ENCODE measurements at places on chromosomes 3 and 15.

DNA sequence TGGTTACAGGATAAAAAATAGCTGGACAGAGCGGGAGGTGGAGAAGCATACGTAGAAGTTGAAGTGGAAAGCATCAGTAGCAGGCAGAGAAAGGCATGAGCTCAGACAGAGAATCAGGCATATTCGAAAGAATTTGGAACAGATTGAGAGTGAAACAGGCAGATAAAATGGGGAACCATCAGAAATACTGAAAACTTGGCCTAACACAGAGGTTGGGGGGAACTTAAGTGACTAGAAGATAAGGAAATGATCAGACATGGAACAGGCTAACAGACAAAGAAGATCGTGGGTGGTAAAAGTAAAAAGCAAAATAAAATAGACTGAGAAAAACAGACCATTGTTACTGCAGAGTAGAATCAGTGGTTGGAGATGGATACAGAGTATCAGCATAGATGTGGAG lies 32.9 kb downstream of the GTF2E1 start:
- no peak for DNase-seq

DNA sequence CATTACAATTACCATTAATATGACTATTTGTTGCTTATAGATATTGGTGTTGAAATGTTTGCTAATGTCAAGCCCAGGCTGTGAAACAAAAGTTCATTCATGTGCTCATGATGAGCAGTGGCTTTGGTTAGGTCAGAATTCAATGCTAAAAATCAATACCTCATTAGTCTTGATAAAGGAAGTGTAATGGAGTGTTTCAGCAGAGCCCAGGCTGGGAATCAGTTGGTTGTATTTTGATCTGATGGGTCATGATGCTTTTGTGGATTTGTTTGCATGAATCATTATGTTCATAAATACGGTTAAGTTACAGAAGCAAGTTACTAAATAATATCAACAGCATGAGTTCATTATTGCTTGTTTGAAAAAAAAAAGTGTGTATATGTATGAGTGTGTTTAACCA lies 13.6 kb upstream of the ZNF774 start:
- DNase-seq: no peak

- DNase-seq: no peak
These were observed 197.9 kb downstream of the RYR3 start for GRCh38 chr15:33508703-33509102.

GRCh38 chr3:107450254-107450893 lies 72.4 kb upstream of the BBX start:
- no peak for DNase-seq

DNA sequence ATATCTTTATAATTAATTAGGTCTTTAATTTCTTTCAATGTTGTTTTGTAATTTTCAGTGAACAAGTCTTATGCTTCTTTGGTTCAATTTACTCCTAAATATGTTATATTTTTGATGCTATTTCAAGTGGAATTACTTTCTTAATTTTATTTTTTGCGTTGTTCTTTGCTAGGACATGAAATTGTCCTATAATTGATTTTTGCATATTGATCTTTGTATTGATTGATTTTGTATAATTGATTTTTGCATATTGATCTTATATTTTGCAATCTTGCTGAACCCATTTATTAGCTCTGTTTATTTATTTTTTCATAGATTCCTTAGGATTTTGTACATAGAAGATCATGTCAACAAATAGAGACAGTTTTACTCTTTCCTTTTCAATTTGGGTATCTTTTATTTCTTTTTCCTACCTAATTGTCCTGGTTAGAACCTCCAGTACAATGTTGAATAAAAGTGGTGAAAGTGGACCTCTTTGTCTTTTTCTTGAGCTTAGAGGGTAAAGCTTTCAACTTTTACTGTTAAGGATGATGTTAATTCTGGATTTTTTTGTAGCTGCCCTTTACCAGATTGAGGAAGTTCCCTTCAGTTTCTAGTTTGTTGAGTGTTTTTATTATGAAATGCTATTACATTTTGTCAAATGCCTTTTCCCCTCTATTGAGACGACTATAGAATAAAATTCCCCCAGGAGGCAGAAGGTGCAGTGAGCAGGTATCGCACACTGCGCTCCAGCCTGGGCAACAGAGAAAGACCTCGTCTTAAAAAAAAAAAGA lies 36.8 kb upstream of the CCDC50 start:
- no peak for DNase-seq

DNA sequence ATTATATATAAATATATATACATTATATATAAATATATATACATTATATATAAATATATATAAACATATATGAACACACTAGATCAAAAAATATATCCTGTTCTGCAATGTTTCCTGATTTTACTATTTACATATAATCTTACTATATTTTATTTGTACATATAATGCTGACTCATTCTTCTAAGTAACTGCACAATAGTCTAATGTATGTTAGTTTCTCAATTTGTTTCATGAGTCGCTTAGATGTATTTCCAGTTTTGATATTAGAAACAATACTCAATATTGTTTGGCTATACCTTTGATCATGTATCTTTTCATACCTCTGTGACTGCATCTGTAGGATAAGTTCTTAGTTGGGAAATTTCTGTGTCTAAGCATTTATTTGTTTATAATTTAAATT lies 669.9 kb upstream of the CCDC54 start:
- DNase-seq: no peak

GRCh38 chr15:48546296-48546695 lies 99.2 kb downstream of the FBN1 start:
- DNase-seq: no peak

DNA sequence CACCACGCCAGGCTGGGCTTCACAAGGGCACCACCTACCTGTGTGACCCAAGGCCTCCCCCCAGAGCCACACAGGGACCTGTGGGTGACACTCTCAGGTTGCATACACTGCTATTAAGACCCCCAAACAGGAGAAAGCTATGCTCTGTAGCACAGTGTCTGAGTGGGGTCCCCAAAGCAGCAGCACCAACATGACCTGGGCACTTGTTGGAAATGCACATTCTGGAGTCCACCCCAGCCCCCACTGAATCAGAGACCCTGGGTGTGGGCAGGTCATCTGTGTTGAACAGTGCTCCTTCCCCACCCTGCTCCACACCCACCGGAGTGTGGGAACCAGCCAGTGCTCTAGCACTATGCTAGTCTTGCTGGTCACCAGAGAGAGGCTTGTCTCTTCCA lies 76.1 kb downstream of the ADAMTS17 start:
- DNase-seq: no peak
